ENCODE measurements at places on chromosomes 4 and X. TPM values are rescaled to one million over a fixed set of nuclear protein-coding genes. Genes with fewer than 3 reads are reported as not detected.

GRCh38 chr4:20883677-20884076 lies 183.4 kb downstream of the PACRGL start:
- no peak for DNase-seq

- DNase-seq, result no peak
Measured at GRCh38 chr4:37771771-37772170, 54.7 kb upstream of the PGM2 start.

DNA sequence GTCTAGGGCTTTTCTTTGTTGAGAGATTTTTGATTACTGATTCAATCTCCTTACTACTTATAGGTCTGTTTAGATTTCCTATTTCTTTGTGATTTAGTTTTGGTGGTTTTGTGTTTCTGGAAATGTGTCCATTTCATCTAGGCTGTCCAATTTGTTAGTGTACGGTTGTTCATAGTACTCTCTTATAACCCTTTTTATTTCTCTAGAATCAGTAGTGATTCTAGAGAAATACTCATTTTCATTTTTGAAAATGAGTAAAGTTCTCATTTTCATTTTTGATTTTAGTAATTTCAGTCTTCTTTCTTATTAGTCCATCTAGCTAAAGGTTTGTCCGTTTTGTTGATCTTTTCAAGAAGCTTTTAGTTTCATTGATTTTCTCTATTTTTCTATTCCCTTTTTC lies 7.5 kb downstream of the IL13RA1 start:
- DNase-seq, result no peak

The MXRA5 gene
- not detected for total RNA-seq

DNA sequence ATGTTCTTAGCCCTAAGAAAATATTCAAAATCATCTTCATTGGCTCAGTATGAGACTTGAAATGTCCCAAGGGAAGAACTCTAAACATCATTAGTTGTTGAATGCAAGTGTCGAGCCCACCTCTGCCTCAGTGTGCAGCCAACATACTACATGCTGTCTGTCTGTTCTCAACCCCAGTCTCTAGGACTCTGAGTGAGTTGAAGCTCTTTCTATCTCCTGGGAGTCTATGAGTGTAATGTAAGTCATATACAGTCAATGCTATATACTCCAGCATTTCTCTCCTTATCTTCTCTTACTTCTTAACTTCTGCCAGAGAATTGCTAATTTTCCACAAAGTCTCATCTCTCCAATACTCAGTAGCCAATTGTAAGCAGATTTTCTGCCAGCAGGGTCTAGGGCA lies 61.3 kb downstream of the SPATA18 start:
- no peak for DNase-seq

DNA sequence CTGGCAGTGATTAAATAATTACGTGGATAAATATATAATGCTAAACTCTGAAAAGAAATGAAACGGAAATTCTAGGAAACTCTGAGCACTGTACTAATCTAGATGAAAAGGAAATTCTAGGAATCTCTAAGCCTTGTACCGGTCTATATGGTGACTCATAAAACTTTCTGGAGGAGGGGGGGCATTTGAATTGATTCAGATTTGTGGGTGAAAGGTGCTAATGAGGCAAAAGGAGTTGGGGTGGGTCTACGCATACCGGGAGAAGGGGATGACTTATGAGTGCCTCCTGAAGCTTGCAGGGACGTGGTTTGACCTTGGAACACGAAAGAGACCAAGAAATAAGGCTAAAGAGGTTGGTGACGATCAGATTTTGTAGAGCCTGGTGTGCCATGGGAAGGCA lies 151.7 kb upstream of the CASK start:
- DNase-seq, result no peak

The XG gene
- total RNA-seq, result not detected

DNA sequence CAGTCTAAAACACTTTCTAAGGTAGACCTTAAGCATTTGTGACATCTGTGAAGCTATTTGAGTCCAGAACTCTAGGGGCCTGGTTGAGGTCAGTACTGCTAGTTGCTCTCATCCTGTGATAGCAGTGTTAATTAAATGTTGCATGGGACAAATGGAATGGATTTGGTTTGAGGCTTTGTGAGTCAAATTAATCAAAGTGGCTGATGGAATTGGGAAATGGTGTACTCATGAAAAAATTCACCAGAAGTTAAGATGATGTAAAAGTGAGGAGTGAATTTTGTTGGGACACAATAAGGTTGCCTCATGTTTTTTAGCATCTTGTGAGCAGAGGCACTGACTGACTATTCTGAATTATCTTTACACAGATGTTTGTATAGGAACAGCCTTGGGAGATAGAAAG lies 99.2 kb upstream of the ARSJ start:
- no peak for DNase-seq

DNA sequence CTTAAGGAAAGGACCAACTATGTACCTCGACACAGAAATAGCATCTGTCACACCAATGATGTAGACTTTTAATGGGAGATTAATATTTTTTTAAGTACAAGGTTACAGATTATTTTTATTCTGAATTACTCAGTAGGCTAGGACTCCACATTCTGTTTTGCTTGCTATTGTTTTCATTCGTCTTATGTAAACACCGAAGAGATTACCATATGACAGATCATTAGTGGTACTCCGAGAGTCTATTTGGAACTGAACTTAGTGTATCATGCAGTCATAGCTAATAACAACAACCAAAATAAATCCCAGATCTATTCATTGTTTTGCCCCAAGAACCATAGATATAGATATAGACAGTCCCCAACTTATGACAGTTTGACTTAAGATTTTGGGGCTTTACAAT lies 139.7 kb upstream of the SPRY1 start:
- DNase-seq, result no peak

DNA sequence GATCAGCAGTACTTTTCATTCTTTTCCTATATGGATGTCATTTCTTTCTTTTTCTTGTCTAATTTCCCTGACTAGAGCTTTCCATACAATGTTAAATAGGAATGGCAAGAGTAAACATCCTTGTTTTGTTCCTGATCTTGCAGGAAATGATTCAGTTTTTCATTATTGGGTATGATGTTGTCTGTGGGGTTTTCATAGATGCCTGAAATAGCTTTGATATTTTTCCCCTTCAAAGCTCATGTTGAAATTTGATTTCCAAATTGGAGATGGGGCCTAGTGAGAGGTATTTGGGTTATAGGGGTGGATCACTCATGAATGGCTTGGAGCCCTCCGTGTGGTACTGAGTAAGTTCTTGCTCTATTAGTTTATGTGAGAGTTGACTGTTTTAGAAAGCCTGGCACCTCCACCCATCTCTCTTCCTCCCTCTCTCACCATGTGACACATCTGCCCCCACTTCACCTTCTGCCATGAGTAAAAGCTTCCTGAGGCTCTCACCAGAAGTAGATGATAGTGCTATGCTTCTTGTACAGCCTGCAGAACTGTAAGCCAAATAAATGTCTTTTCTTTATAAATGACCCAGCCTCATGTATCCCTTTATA lies 22.3 kb upstream of the VSIG1 start:
- no peak for DNase-seq

The USP17L17 gene
- not detected for total RNA-seq

The SMR3B gene
- not detected for total RNA-seq

- no peak for DNase-seq
Measured at GRCh38 chr4:159484864-159485263, 382.0 kb downstream of the RAPGEF2 start.

DNA sequence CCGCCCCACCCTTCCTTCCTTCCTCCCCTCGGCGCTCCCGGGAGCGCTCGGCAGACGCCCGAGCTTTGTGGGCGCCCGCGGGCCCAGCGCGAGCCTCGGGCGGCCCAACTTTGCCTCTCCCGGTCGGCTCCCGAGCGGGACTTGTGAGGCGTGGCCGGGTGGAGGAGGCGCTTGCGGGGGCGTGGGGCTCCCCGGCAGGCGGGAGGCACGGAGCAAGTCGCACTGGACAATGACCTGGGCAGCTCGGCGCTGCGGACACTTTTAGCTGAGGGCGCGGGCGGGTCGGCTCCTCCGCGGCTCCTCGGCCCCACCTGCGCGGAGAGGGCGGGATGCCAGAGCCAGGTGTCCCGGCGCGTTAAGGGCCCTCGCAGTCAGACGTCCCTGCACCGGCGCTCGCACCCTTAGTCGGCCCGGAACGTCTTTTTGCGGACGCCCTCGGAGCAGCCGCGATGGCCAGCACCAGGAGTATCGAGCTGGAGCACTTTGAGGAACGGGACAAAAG lies 385 bp downstream of the DCLK2 start:
- DNase-seq, result peak; percentile 30

- no peak for DNase-seq
Measured at GRCh38 chr4:94334962-94335361, 7.7 kb downstream of the HPGDS start.

The CT55 gene
- total RNA-seq, result not detected

- no peak for DNase-seq
Measured at GRCh38 chr4:46594661-46595060, 204.7 kb upstream of the GABRA2 start.

GRCh38 chr4:15547392-15547791 lies 77.7 kb downstream of the CC2D2A start:
- no peak for DNase-seq

- no peak for DNase-seq
Measured at GRCh38 chr4:86926435-86927086, 8.2 kb upstream of the AFF1 start.

GRCh38 chrX:47212381-47213293 lies 5.8 kb upstream of the CDK16 start:
- no peak for DNase-seq

The CXCL5 gene
- total RNA-seq, result 155 TPM

DNA sequence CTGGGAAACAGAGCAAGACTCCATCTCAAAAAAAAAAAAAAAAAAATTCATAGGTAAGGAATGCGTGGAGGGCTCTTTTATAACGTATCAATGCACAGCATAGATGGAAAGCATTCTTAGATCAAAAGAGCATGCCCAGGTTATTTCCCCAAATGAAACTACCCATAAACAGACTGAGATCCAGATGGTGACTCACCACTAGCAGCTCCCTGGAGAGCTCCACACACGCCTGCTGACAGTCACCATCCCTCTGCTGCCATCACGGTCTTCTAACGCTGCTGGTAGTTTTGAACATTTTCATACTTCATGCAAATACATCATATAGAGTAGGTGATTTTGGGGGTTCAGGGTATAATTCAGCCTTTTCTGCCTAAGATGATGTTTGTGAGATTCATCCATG lies 136.9 kb downstream of the ASMT start:
- DNase-seq, result no peak

DNA sequence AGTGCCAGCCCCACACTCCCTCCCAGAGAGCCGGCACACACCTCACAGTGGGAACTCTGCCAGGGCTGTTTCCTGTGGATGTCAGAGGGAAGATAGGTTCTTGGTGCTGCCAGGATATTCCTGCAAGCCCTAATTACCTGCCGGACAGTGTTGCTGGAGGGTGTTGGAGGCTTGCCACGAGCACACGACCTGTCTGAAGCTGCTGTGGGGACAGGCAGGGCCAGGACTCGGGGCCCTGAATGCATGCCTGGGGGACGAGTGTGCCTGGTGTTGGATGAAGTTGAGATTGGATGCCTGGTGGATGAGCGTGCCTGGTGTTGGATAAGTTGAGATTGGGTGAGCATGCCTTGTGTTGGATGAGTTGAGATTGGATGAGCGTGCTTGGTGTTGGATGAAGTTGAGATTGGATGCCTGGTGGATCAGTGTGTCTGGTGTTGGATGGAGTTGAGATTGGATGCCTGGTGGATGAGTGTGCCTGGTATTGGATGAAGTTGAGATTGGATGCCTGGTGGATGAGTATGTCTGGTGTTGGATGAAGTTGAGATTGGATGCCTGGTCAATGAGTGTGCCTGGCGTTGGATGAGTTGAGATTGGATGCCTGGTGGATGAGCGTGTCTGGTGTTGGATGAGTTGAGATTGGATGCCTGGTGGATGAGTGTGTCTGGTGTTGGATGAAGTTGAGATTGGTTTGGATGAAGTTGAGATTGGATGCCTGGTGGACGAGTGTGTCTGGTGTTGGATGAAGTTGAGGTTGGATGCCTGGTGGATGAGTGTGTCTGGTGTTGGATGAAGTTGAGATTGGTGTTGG lies 23.2 kb upstream of the UVSSA start:
- DNase-seq, result no peak

DNA sequence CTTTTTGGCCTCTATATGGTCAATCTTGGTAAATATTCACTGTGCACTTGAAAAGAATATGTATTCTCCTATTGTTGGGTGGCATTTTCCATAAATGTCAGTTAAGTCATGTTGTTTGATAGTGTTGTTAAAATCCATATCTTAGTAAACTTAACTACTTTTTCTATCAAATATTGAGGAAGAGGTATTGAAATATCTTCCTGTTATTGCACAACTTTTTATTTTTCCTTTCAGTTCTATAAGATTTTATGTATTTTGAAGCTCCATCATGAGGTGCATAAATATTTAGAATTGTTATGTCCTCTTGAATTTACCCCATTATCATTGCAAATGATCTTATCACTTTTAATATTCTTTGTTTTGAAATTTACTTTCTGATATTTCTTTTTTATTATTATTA lies 3.4 kb downstream of the GK2 start:
- no peak for DNase-seq

DNA sequence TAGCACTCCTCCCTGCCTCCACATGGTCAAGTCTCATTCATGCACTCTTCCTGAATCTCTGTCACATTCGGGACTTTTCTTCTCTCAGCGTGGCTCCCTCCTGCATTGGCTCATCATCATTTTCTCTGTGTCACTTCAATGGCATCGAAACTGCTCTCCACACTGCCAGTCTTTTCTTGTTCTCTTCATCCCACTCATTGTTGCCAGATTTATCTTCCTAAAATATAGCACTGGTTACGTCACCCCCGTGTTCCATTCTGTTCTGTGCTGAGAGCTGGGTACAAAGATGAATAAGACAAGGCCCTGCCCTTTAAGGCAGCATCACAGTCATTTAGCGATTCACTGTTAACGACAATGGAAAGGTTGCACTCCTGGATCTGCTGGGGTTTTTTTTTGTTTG lies 174.4 kb upstream of the TBC1D9 start:
- no peak for DNase-seq

DNA sequence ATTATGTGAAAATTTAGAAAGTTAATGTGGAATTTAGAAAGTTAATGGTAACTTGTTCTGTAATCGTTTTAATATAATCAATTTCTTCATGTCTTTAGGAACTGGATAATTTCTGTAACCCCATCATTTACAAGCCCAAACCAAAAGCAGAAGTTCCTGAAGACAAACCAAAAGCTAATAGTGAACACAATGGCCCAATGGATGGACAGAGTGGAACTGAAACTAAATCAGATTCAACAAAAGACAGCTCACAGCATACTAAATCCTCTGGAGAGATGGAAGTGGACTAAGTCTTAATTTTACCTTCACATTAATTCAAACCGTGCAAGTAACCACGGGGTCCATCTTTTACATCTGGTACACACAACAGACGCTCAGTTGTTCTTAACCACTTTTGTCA lies 48.1 kb upstream of the PLK4 start:
- DNase-seq, result no peak

The PGRMC1 gene
- 173 TPM for total RNA-seq

The ARFIP1 gene
- total RNA-seq, result 47.9 TPM

The CABS1 gene
- total RNA-seq, result not detected

- no peak for DNase-seq
Measured at GRCh38 chrX:65697211-65697641, 29.8 kb downstream of the MSN start.

GRCh38 chr4:18930487-18930886 lies 908.9 kb upstream of the LCORL start:
- DNase-seq, result no peak

The CT45A10 gene
- total RNA-seq, result not detected

The CFAP99 gene
- total RNA-seq, result not detected

GRCh38 chr4:79088946-79089691 lies 149.9 kb upstream of the PAQR3 start:
- DNase-seq, result no peak

The SPINK2 gene
- not detected for total RNA-seq

Data from NCI-H460 (cell line).